ENCODE measurements at places on chromosomes 13 and 19.

DNA sequence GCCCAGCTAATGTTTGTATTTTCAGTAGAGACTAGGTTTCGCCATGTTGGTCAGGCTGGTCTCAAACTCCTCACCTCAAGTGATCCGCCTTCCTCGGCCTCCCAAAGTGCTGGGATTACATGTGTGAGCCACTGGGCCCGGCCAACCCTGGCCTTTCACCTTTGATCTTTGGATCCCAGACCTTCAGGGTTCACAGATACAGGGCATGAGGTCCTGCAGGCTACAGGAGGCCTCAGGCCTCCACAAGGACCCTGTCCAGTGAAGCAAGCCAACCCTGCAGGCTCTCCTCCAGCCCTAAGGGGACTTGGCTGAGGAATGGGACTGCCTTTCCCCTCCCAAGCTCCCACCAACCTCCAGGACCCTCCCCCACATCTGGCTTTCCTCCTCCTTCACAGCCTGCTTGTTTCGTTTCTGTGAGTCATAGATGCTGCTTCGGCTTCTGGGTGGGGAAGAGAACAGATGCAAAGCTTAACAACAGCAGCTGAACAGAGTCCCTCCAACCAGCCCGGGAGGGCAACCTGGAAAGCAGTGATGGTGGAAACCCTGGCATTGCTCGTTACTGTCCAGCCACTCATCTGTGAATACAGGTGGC is 11.8 kb downstream of the ARHGEF18 start:
- no peak for DNase-seq

DNA sequence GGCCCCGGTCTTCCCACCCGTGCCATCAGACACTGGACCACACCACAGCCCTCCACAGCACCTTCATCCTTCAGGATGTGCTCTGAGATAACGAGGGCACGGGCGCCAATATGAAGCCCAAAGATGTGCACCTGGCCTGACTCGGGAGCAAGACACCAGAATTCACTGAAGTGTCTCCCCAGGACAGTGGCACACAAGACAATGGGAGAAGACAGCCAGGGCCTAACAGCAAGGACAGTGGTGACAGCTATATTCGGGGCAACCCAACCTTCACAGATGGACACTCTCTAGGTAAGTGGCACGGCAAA is 7.2 kb downstream of the DDX39A start:
- no peak for DNase-seq

GRCh38 chr19:12821761-12822160 is 12.6 kb downstream of the RTBDN start:
- DNase-seq, result no peak

- no peak for DNase-seq
These were observed 12.9 kb downstream of the NACC1 start for GRCh38 chr19:13130886-13131490.

DNA sequence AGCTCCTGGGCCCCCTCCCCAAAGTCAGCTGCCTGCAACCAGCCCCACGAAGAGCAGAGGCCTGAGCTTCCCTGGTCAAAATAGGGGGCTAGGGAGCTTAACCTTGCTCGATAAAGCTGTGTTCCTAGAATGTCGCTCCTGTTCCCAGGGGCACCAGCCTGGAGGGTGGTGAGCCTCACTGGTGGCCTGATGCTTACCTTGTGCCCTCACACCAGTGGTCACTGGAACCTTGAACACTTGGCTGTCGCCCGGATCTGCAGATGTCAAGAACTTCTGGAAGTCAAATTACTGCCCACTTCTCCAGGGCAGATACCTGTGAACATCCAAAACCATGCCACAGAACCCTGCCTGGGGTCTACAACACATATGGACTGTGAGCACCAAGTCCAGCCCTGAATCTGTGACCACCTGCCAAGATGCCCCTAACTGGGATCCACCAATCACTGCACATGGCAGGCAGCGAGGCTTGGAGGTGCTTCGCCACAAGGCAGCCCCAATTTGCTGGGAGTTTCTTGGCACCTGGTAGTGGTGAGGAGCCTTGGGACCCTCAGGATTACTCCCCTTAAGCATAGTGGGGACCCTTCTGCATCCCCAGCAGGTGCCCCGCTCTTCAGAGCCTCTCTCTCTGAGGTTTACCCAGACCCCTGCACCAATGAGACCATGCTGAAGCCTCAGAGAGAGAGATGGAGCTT is 4.7 kb upstream of the CEACAM5 start:
- no peak for DNase-seq

GRCh38 chr13:26163812-26164211 is 58.3 kb downstream of the RNF6 start:
- no peak for DNase-seq
